ENCODE measurements at places on chromosomes 2 and 18.

GRCh38 chr2:217331523-217332416, 471.9 kb upstream of the TNP1 start:
- no peak for DNase-seq

GRCh38 chr2:199144036-199144435, 313.7 kb downstream of the SATB2 start:
- no peak for DNase-seq

GRCh38 chr2:7014174-7014640, 97.0 kb downstream of the RNF144A start:
- no peak for DNase-seq

DNA sequence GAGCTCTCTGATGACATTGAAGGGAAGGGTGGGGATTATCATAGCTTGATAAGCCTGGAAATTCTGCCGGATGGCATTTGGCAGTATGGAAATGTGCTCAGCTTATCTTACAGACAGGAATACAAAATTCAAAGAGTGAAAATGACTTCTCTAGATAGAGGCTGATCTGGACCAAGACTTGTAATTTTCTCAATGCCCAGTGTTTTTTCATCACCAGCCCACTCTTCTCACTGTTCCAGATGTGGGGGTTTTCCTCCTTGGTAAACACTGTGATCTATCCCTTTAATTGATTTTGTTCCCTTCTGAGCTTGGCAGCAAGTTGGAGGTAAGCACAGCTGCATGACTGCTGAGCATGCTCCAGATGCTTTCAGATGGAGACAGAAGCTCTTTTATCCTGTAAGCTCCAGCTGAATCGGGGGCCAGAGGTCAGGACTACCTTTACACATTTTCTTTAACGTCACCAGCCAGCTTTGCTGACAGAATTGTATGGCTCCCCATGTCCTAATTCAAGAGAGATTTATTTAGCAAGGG, 287.4 kb upstream of the TCF4 start:
- no peak for DNase-seq

GRCh38 chr18:22694954-22695353, 238.2 kb upstream of the RBBP8 start:
- DNase-seq, result peak; percentile 67

- no peak for DNase-seq
These were observed 189.5 kb downstream of the TFCP2L1 start for GRCh38 chr2:121095257-121096080.

- DNase-seq, result no peak
These were observed 2.6 kb downstream of the HOXD9 start for GRCh38 chr2:176124947-176125771.

DNA sequence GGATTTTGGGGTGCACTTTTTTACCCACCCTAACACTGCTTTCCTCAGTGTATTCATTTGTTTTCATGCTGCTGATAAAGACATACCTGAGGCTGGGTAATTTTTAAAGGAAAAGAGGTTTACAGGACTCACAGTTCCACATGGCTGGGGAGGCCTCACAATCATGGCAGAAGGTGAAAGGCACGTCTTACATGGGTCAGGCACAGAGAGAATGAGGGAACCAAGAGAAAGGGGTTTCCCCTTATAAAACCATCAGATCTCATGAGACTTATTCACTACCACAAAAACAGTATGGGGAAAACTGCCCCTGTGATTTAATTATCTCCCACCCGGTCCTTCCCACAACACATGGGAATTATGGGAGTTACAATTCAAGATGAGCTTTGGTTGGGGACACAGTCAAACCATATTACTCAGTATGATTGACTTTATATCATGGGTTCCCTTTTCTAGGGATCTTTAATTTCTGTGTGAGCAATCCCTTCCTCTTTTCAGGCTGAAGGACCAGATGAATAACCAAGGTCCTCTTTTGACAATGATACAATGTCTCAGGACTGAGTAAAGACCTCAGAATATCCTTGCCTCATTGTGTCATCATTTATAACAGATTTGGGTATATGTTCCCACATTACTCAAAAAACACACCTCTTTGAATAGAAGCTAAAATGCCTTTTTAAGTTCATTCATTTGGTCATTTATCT, 100.1 kb upstream of the TRIB2 start:
- no peak for DNase-seq

DNA sequence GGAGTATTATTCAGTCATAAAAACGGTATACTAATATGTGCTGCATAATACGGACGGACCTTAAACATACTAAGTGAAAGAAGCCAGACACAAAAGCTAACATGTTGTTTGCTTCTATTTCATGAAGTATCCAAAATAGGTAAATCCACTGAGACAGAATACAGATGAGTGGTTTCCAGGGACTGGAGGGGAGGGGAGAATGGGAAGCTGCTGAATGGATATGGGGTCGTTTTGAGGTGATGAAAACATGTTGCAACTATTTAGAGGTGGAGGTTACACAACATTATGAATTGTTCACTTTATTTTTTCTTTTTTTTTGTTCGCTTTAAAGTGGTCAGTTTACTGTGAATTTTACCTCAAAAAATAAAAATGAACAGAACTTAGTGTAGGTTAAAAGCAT, 52.9 kb downstream of the RAB10 start:
- DNase-seq, result no peak

DNA sequence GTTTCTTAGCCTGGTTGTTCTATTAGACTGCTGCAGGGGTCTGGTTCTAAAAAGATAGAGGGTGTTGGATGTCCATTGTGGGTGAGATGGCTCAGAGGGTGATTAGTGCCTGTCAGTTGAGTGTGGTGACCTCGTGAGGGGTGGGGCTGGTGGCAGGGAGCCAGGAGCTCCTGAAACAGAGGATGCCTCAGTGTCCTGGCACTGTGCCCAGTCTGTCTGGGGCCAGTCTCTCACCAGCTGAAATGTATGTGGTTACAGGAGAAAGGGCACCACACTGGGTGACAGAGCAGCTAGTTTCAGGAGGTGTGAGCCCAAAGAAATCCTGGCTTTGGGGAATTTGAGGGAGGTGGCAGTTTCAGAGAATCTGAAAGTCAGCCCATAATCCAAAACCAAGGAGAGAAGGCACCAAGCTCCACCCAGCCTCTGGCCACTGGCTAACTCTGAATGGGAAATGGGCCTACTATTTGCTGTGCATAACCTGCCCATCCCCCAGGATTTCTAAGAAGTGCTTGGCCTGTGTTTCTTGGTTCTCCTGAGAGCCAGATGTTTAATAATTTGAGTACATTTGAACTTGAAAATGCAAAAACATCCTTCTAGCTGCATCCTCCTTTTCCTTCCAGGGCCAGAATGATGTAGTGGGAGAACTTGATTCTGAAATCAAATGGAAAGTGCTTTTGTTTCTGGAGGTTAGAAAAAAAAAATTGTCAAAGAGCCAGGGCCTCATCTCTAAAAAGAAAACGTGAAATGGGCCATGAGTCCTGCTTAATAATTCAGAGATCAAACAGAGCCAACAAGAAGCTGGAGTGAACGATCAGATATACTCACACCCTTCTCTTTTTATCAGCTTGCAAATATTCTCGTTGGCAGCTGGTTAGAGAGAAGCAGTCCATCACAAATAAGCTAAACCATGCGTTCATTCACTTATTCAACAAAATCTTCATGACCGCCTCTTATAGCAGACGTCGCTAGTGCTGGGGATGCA, 92.3 kb downstream of the B3GNT2 start:
- DNase-seq, result peak; percentile 91

GRCh38 chr2:170362871-170363631, 185.1 kb downstream of the MYO3B start:
- no peak for DNase-seq
